ENCODE measurements at places on chromosomes 2 and 18.

DNA sequence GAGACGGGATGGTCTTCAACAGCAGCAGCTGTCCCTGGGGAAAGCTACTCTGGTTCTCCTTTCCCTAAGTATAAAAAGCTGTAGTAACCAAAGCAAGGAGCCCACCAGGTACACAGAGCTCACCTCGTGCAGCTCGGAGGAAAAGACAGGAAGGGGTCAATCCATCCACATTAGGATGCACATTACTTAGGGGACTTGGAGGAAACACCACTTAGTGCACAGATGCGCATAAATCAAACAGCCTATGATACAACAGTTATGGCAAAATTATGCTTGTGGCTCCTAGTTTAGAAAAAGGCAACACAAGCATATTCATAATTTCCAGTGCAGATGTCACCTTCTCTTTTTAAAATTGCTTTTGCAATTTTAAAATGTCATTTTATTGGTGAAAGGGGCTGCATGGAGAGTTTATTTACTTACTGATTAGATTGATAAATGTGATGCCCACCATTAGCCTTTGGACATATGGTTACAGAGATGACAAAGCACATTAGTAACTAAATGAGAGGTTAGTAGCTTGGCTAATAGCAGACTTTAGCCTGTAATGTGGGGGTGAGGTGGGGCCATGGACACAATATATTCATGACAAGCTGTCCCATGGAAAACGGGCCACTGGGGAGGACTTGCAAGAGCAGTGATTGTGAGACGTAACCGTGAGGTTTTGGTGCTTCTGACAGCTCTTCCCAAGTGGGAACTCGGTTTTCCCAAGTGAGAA lies 199.8 kb downstream of the MYT1L start:
- no peak for DNase-seq

DNA sequence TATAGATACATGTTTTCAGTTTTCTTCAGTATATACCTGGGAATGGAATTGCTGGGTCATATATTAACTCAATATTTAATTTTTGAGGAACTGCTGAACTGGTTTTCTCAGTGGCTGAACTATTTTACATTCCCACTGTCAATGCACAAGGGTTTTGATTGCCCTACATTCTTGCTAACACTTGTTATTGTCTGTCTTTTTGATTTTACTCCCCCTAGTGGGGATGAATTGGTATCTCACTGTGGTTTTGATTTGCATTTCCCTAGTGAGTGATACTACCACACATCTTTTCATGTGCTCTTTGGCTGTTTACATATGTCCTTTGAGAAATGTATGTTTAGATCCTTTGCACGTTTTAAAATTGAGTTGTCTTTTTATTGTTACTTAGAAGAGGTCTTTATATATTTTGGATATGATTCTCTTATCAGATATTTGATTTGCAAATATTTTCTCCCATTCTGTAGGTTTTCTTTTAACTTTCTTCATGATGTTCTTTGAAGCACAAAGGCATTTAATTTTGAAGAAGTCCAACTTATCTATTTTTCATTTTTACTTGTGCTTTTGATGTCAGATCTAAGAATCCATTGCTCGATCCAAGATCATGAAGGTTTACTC lies 36.2 kb downstream of the ASB1 start:
- no peak for DNase-seq

DNA sequence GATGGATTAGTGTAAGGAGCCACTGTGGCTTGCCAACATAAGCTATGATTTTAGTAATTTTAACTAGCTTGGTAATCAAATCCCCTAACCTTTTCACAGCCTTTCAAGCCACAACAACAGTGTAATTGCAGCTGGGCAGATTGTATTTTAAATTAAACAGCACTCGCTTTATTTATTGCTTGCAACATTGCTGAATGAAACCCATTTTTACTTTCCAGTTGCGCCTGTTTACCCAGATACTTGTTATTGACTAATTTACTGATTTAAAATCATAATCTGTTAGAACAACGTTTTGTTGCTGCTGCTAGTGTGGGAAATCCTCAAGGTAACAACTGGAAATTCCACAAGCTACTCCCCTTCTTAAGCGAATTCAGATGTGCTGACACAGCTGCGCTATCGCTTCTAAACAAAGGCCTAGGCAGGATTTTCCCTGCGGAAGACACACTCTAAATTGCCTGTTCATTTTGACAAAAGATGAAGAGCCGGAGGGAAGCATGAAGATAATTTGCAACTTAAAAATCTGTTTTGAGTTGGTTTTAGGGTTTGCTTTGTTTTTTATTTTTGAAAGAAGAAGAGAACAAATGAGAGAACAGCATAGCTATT lies 283.9 kb downstream of the ALPK2 start:
- no peak for DNase-seq

- no peak for DNase-seq
These were observed 108.9 kb downstream of the CD226 start for GRCh38 chr18:69838620-69839411.

- no peak for DNase-seq
These were observed 613.5 kb downstream of the MBD2 start for GRCh38 chr18:53610957-53611356.

DNA sequence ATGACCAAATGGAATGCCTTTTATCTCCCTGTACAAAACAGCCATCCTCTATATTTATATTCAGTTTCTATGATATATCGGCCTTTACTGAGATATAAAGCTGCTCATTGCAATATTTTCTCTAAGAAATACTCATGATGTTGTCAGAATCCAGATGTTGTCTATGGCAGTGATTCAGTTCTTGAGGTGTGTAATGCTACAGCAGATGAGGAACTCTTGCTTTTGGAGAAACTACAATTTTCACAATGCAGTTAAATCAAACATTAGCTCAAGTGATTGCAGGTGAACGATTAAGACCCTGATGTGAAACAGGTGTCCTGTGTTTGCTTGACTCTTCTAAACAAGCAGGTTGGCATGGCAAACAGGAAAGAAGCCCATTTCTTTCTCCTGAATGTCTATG lies 256.2 kb upstream of the CDH20 start:
- no peak for DNase-seq

DNA sequence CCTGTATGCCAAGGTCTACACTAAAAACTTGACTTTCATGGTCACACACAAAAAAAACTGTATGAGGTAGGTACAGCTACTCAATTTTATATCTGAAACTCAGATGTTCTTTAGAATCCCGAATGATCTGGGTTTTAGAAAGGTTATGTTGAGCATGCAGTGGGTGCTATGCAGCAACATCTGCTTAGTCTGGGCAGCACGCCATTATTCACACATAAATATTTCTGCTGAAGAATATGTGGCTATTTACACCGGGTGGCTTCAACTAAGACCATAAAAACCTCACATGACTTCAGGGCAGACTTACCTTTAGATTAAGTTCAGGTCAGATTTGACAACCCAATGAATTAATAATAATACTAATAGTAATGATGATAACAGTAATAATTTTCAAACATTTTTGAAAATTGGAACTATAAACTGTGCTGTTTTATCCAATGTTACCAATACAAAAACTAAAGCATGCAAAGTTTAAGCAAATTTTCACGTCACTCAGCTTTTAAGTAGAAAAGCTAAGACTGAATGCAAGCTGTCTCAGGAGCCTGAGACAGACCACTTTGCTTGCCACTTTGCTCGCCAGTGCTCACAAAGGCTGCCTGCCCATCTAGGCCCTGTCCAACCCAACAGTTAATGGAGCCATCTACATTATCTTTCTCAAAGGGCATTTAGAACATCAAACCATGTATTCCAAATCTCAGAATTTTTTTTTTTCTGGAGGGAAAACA lies 292.0 kb downstream of the CNTNAP5 start:
- DNase-seq: no peak

- DNase-seq: no peak
These were observed 105.5 kb upstream of the CCDC68 start for GRCh38 chr18:55064760-55065159.

GRCh38 chr2:219126555-219126954 lies 34.1 kb downstream of the NHEJ1 start:
- no peak for DNase-seq

- DNase-seq: no peak
These were observed 4.1 kb downstream of the NFE2L2 start for GRCh38 chr2:177260379-177260778.

GRCh38 chr2:64770137-64770780 lies 116.5 kb upstream of the SERTAD2 start:
- no peak for DNase-seq

- no peak for DNase-seq
These were observed 1740.2 kb upstream of the CELF4 start for GRCh38 chr18:39305766-39306165.

DNA sequence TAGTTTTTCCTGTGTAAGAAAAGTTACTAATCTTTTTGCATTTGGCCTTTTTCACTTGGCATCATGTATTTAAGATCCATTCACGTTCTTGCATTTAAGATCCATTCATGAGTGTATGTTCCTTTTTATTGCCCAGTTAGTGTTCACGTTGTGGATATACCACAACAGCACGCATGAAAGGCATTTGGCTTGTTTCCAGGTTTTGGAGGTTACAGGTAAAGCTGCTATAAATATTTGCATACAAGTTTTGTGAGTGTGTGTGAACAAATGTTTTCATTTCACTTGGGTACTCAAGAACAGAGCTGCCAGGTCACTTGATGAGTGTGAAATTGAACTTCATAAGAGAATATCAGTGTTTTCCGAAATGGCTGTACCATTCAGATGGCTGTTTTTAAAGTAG lies 121.2 kb downstream of the CCBE1 start:
- no peak for DNase-seq

DNA sequence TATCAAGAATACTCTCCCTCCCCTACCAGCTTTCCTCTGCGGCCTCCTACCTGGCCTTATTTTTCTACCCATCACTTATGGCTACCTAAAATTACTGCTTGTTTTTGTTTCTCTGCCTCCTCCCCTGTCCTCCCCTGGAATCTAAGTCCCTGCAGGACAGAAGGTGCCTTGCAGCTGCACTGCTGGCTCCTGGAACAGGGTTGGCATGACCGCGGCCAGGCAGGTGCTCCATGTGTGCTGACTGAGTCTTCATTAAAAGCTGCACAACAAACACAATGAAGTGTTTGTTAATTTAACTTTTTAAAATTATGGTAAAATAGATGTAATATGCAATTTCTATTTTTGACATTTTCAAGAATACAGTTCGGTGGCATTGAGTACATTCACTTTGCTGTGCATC lies 171.9 kb upstream of the FHL2 start:
- DNase-seq: no peak

- no peak for DNase-seq
These were observed 7.8 kb upstream of the RAB12 start for GRCh38 chr18:8601277-8602032.

DNA sequence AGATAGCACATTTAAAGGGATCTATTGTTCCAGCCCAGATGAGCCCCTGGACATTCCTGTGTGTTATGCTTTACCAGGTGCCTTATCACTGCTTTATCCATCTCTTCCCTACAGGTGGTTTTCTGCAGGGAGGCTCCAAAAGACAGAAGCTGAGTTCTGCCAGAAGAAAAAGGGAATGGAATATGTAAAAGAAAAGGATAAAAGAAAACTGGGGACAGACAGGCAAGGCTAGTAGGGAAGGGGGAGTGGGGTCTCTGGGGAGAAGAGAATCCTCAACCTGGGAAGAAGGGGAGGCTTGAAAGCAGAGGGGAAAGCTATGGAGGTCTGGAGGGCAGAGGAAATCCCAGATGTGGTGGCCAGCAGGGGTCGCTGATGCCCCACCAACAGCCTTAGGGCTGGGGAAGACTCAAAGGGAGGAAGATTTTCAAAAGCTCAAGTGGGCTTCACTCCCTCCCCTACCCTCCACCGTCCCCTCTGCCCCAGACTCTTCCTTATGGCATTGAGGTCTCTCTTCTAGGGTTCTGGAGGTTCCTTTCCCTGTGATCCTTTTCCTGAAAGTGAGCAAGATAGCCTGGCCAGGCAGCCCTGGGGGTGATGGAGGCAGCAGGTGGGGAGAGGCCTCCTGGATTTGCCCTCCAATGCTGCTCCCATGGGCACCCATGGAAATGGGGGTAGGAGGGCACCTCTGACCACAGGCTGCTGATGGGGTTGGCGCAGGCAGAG lies 178.1 kb upstream of the PKDCC start:
- no peak for DNase-seq

DNA sequence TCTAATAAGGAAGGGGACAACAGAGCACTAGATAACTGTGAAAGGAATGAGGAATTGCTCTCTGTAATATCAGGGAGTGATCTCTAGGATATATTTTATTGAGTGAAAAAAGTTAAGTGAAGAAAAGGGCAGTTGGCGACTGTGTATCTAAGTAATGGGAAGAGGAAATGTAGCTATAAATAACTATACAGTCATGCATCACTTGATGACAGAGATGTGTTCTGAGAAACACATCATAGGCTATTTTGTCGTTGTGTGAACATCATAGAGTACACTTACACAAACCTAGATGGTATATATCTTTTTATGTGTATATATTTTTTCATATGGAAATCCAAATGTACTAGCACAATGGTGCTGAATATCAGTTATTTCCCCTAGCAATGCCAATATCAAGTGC lies 329.3 kb downstream of the TXNL1 start:
- no peak for DNase-seq

- DNase-seq: no peak
These were observed 34.9 kb upstream of the FAM117B start for GRCh38 chr2:202599911-202600310.

DNA sequence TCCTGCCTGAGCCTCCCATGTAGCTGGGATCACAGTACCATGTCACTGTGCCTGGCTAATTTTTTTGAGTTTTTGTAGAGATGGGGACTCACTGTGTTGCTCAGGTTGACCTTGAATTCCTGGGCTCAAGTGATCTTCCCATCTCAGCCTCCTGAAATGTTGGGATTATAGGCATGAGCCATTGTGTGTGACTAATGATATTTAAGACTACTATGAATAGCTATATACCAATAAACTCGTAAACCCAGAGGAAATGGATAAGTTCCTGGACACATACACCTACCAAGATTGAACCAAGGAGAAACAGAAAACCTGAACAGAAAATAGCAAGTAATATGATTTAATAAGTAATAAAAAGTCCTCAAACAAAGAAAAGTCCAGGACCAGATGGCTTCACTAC lies 68.0 kb downstream of the TBR1 start:
- no peak for DNase-seq

GRCh38 chr2:37287966-37288365 lies 36.7 kb downstream of the PRKD3 start:
- no peak for DNase-seq

GRCh38 chr2:201130524-201131186 lies 14.7 kb downstream of the CFLAR start:
- no peak for DNase-seq

- DNase-seq: no peak
These were observed 74.0 kb upstream of the ODC1 start for GRCh38 chr2:10522170-10522448.

DNA sequence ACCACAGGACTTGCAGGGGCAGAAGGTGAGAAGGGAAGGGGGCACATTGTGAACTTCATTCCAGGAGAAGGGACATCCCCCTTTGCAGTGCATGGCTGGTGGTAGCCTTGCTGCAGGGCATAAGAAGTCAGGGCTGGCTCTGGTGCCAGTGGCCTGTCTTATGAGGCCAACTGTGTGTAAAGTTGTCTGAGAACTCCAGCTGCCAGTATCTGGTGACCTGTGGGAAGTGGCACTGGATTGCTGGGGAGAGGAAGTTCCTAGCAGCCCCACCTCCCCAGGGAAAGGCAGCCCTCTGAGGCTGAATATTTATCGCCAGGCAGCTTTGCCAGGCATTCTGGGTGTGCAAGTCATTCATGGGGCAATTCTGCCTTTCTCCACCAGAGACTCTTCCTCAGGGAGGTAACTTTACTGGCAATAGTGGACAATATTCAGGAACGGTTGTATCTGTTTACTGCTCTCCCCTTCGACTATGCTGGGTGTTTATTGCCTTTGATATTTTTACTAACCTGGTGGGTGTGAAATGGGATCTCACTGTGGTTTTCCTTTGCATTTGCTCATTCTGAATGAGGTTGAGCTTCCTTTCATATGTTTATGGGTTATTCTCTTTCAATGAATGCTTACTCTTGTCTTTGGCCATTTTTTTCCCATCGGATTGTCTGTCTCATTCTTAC lies 12.3 kb downstream of the TRPM8 start:
- no peak for DNase-seq

All from esophagus squamous epithelium (tissue), 5 donors.